LoVo (cell line): ENCODE measurements at places on chromosomes 3 and 15.

DNA sequence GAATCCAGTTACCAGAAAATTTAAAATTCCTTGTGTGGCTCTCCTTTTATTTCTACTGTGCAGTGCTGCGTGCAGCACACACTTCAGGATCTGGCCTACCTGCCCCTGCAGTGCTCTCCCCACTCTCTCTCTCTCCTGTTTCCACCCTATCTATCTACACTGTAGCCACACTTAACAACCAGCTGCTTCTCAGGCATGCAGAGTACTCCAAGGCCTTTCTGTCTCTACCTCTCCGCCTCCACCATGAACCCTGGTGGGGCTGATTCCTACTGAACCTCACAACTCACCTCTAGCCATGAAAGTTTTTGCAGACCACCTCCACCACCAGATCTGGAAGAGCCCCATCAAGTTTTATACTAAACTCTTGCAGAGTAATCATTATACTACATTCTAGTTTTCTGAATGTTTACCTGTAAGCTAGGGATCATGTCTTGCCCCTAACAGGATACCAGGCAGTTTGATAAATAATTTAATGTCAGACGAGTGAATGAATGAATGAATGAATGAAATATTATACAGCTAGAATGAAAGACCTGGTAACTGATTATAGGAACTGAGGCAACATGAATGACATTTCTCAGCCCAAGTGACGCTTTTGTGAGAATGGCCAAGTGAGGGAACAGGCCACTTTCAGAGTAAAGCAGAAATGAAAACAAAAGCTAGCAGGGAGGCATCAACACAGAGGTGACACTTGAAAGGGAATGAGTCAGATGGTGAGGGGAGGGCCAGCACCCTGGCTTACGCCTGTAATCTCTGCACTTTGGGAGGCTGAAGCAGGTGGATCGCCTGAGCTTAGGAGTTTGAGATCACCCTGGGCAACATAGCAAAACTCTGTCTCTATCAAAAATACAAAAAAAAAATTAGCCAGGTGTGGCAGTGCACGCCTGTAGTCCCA is 363.5 kb downstream of the FOXP1 start:
- DNase-seq: no peak

DNA sequence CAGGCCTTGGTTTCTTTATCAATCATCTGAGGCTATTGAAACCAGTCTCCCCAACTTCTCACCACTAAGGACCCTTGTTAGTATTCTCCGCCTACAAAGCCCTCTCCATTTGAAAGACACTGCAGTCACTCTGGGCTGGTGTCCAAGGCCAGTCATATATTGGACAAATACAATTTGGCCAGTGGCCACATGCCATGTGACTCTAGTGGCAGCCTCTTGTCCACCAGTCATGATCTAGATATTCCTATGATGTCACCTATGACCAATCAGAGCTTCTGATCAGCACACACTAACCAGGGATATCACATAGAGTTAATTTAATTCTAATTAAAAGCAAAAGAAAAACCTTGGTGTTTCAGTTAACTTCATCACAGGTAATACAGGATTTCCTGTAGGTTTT is 68.2 kb downstream of the RAB11A start:
- DNase-seq: no peak

DNA sequence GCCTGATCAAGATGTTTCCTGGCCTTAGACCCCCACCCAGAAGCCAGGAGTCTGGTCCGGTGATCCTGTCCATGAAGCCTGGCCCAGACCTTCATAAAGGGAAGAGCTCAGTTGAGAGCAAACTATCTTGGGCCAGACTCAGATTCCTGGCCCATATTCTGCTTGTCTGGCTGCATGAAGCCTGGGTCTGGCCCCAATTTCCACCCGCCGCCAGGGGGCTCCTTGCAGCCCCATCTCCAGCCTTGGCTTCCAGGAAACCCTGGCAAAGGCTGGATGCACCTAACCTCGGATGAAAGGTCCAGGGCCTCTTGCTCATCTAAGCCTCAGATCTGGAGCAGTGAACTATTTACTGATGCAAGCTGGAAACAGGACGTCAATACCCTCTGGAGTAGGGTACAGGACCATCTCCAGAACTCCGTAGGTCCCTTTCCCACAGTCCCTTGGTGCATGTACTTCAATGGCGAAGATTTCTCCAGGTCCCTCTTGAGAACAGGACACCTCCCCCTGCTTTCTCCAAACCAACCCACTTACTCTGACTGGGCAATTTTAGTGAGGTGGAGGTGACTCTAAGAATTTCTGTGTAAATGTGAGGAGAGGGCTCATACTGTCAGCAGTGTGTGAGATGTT is 5.6 kb downstream of the FOXL2 start:
- peak; percentile 19 for DNase-seq

- DNase-seq: no peak
These were observed 23.2 kb upstream of the LCTL start for GRCh38 chr15:66588971-66589370.

DNA sequence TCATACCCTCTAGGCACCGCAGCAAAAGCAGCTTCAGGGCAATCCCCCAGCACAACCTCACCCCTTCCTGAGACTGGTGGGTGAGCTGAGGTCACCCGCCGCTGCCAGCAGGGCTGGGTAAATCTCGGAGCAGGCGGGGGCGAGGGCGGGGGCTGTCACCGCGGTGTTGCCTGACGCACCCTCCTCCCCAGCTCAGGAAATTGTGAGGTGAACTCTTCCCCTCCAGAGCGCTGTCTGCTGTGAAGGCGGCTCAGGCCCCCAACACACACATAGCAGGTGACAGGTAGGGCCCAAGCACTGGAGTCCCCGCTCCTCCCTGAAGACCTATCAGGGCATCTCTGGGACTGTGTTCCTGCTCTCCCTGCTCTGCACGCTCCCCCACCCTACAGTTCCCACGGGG is 30.2 kb upstream of the FURIN start:
- DNase-seq: no peak

DNA sequence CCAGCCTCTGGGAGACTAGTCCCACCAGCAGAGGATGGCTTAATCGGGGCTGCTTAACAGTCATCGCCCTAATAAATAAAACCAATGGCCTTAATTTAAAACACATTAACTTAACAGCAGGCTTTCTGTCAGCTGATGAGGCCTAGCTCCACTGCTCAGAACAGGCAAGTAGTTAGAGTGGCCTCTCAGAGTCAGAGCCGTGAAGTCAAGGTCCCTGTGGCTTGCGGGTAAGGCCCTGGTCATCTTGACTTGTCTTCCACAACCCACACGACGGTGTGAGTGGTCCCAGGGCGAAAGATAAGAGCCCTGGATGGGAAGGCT is 11.8 kb downstream of the XXYLT1 start:
- DNase-seq: peak; percentile 8

GRCh38 chr3:66253790-66254620 is 33.2 kb downstream of the SLC25A26 start:
- DNase-seq: no peak

DNA sequence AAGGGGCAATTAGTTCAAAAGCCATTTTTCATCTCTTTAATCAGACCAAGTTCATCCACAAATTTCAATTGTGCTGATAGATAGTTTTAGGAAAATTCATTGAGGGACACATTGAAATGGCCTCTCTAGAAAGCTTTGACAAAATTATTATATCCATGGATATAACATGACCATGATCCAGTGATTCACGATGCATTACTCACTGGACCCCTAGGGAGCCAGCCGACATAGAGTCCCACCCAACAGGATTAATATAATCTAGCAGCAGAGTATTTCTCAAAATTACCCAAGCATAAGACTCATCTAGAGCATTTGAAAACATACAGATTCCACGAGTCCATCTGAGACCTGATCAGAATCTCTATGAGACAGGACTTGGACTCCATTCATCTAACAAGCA is 100.3 kb downstream of the FRMD5 start:
- DNase-seq: no peak

DNA sequence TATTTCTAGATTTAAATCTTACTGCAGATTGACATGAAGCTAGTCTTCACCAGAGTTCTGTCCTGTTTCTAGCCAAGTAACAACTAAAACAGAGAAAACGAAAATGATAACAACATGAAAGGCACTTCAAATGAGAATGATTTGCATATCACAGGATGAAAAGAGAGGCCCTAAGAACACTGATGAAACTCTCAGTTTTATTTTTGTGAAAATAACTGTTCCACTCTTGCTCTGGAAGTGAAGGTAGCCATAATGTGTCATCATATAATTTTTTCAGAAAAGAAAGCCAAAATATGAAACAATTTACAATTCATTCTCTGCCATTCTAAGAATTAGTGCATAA is 274.4 kb downstream of the ADAMTSL3 start:
- no peak for DNase-seq

- DNase-seq: no peak
These were observed 62.9 kb upstream of the MCF2L2 start for GRCh38 chr3:183491109-183491922.

DNA sequence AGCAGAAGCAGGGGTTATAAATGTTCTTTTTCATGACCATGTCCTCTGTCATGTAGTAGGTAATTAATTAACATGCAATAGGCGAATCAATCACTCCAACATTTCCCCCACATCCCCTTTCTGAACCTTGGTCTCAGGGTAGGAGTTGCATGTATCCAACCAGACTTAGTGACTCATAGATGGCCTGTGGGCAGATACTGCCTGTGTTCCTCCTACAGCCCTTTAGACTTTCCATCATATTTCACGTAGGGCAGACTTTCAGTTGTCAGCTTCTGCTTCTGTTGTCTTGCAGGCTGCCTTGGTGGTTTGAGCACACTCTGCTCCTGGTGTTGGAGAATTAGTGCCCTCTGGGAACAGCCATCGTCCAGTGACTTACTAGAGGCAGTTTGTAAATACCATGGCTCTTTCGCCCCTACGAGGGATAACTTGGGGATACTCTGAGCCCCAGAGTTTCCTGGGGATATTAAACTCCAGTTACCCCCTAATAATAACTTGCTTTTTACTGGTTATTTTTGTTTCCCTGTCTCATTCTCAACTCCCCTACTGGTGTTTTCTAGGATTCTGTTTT is 244.4 kb downstream of the EDEM1 start:
- DNase-seq: no peak

DNA sequence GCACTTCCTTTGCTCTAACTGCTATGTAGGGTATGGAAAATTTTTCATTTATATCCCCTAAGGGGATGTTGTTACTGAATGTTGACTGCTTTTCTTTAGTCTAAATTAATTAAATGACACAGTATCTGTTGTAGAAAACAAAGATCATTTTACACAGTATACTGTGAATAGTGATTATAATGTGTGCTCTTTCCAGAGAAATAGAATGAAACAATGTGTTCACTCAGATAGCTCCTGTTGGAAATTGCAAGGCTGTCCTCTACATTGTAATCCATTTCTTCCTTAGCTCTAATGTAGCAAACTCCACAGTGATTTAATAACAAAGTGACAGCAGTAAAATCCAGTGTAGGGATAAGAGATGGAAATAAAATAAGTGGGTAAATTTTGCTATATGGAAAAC is 159.0 kb upstream of the VEPH1 start:
- no peak for DNase-seq

GRCh38 chr15:70199124-70199482 is 101.4 kb upstream of the TLE3 start:
- no peak for DNase-seq

DNA sequence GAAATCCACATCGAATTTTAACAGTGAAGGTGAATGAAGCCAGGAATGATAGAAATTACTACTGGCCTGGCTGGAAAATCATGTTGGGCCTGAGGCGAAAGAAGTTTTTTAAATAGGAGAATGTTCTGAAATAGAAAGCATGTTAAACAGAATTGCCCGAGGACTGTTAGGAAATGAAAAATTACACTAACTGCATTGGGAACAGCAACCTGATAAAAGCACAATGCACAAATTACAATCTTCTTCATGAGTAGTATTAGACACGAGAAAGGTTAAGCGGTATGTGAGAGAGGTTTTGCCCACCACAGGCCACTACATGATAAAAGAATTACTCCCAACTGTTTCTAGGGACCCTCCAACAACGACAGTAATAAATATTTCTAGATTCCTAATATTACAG is 18.9 kb downstream of the GBE1 start:
- DNase-seq: no peak

DNA sequence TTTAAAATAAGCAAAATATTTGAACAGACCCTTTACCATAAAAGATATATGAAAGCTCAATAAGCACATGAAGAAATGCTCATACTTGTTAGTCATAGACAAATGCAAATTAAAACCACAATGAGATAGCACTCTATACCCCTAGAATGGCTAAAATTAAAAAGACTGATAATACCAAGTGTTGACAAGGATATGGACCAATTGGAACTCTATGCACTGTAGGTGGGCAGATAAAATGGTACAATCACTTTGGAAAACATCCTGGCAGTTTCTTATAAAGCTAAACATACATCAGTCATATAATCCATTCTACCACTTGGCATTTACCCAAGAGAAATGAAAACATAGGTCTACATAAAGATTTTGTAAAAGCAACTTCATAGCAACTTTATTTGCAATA is 293.0 kb upstream of the TLE3 start:
- no peak for DNase-seq

GRCh38 chr3:50303013-50303815 is at the start of gene HYAL1:
TSS of gene HYAL1 (minus strand) at chr3:50303574. CDS start at chr3:50302956, 618 bp downstream.
- no peak for DNase-seq

DNA sequence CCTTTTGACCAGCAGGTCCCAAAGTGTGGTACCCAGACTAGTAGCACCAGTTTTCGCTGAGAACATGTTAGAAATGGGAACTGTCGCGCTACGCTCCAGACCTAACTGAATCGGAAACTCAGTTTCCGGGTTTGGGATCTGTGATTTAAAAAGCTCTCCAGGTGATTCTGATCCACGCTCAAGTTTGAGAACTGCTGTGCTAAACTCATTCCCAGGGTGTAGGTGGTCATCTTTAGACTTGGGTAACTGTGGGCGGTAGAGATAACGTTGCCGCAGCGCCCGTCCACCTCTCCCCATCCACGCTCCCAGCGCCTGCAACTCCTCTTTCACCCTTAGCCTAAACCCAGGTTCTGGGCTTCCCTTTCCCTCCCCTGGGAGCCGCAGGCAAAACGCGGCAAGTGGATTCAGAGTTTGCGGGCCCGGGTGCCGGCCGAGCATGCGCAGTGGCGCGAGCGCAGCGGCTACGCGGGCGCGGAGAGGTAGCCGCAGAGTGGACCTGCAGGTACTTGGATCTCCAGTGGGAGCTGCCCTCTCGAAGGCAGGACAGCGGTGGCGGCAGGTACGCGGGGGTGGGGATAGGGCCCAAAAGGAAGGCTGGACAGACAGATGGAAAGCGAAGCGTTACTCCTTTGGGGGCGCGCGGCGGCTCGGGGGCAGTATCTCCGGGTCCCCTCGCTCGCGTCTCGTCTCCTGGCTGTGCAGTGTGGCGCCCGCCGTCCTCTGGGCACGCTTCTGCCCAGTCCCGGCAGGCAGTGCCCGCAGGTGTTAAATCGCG is at the start of gene PLS1:
TSS of gene PLS1 (plus strand) at position 443 of the 775 bp plus-strand sequence. CDS start 67,845 bp downstream, outside the sequence.
- peak; percentile 90 for DNase-seq

DNA sequence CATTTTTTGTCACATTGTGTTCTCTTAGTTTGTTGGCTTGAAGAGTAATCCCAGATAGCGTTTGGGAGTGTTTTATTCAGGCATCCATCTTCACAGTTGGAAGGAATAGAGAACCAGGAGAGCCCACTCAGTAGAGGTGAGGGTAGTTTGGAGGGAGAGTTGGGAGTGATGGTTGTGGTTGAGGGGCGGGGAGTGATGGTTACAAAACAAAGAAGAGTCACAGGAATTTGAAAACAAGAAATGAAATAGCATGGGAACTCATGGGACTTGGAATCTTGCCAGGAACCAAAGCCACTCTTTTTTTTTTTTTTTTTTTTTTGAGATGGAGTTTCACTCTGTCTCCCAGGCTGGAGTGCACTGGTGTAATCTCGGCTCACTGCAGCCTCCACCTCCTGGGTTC is 36.3 kb downstream of the DUT start:
- no peak for DNase-seq

- DNase-seq: no peak
These were observed 99.9 kb downstream of the APBA2 start for GRCh38 chr15:28985691-28986090.
